ENCODE measurements at places on chromosomes 1 and 21.
A peak's percentile ranks its signal among the peaks of the same experiment; 100 is the strongest.

DNA sequence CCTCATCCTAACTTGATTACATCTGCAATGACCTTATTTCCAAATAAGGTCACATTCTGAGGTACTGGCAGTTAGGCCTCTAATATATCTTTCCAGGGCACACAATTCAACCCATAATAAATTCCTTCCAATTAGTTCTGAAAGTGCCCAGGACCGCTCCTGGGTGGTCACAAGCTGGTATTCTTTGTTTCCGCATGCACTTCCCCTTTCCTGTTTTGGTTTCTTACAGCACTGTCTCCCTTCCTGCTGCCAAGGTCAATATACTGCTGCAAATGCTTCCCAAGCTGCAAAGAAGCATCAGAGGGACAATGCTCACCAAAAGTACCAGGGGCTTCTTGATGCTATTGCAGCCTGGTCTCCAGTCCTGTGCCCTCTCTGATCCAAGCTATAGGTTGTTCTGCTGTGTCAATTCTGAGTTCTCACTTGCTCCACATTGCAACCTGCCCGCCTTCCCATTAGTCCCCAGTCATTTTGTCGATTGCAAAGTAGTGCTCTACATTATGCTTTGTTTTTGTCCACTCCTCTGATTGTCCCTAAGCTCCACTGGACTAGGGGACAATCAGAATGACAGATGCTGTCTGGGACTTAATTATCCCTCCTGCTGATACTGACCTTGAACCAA is 13.9 kb upstream of the XPR1 start:
- no peak for DNase-seq

- no peak for DNase-seq
Measured at GRCh38 chr1:161784968-161785367, 18.8 kb downstream of the ATF6 start.

GRCh38 chr1:7501084-7501491 is 270.0 kb upstream of the VAMP3 start:
- no peak for DNase-seq

- DNase-seq: no peak
Measured at GRCh38 chr1:183593356-183593755, 3.1 kb upstream of the NCF2 start.

GRCh38 chr1:168324745-168325425 is 44.2 kb downstream of the TBX19 start:
- no peak for DNase-seq

DNA sequence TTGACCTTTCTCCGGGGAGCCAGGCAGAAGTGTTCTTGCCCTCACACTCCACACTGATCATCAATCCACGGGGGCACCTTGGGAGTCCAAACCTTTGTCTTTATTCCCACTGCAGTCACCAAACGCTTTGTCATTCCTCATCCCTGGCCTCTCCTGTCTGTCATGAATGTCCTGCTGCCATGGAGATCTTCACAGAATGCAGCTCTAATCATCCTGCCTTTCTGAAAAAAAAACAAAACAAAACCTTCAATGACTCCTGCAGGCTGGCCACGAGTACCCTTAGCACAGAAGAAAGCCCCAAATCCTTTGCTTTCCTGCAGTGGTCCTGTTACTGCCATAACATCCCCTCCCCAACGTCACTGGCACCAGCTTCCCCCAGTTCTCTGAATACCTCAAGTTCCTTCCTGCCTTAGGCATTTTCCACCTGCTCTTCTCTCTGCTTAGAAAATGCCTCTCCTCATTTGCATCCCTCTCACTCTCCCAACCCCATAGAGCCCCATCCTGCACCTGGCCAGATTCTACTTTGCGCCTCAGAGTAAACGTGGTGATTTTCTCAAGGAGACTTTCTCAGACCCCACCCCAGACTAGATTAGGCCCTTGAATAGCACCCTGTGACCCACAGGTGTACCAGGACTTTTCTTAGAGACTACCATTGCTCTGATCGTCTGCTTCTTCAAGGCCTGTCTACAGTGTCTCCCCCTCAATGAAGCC is 131.2 kb downstream of the AK5 start:
- no peak for DNase-seq

DNA sequence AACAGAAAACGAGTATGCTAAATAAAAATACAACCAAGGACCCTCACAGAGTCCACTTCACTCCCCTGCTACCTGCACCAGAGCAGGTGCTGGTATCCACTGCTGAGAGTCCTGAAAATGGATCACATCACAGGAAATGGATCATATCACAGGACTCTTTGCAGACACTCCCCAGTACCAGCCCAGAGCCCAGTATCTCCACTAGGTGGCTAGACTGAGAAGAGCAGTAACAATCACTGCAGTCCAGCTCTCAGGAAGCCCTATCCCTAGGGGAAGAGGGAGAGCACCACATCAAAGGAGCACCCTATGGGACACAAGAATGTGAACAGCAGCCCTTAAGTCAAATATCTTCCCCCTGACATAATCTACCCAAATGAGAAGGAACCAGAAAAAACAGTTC is 28.0 kb downstream of the AGBL4 start:
- no peak for DNase-seq

DNA sequence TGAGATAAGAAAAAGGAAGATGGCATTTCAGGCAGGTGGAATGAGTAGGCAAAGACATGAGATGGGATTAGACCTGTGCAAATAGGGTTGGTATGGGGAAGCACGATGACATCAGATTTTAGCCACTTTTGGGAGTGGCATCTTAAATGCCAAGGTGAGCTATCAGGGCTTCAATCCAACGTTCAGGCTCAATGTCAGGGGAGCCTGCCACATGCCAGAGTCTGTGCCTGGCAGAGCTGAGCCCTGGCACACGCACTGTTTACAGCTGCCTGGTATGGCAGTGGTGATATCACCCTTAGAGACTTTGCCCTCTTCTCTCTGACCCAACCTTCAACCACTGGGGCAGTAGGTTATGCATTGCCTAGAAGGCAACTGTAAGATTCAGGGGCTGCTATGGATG is 1.1 kb upstream of the GUCA2B start:
- DNase-seq: no peak

DNA sequence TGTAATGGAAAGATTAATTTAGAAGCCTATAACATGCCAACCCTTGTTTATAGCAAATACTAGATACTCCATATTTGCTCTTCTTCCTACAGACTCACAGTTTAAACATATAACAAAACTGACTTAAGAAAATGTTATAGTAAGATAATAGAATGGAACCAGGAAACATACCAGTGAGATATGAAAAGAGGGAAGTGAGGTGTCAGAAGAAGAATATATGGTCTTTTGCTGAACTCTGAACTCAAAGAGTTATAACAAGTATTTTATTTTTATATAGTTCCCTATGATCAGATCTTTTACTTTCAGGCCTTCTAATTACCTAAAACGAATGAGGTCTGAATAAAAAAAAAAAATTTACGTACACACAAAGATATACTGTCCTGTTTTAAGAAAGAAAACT is 20.9 kb downstream of the TMED5 start:
- DNase-seq: no peak

DNA sequence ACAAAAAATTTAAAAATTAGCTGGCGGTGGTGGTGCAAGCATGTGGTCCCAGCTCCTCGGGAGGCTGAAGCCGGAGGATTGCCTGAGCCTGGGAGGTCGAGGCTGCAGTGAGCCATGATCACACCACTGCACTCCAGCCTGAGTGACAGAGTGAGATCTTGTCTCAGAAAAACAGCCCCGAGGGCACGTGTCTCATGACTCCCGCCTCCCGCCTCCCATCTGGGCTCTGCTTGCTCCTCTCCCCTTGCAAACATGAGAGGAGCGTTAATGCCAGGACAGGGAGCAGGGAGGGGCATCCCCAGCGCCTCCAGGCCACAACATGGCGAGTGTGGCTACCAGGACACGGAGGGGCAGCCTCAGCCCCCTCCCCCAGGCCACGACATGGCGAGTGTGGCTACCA is 28.3 kb downstream of the FAAP20 start:
- DNase-seq: no peak

- no peak for DNase-seq
Measured at GRCh38 chr1:234134878-234135277, 230.4 kb downstream of the SLC35F3 start.

- DNase-seq: no peak
Measured at GRCh38 chr1:160607672-160608032, 28.4 kb upstream of the CD84 start.

GRCh38 chr1:47575855-47576757 is 138.3 kb downstream of the FOXD2 start:
- DNase-seq: no peak

- DNase-seq: no peak
Measured at GRCh38 chr1:15522551-15522950, 1.5 kb downstream of the CASP9 start.

- DNase-seq: no peak
Measured at GRCh38 chr1:26171084-26172072, at the start of gene ZNF593OS. Gene ZNF593OS (minus strand): TSS chr1:26171832. CDS start chr1:26171661, 171 bp downstream.

GRCh38 chr1:147292012-147292411 is 49.5 kb downstream of the CHD1L start:
- DNase-seq: no peak

DNA sequence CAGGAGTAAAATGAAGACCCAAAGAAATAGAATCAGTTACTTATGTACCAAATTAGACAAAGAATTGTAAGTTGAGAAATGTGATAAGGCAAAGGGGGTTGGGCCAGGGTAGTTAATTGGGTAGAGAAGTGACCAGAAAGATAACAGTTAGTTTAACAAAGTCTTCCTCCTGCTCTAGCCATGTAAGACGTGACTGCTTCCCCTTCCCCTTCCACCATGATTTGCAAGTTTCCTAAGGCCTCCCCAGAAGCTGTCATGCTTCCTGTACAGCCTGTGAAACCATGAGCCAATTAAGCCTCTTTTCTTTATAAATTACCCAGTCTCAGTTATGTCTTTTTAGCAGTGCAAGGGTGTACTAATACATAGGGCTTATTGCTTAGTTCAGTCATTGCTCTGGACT is 142.0 kb upstream of the PDE4B start:
- no peak for DNase-seq

- no peak for DNase-seq
Measured at GRCh38 chr1:230102472-230102871, 35.4 kb downstream of the GALNT2 start.

DNA sequence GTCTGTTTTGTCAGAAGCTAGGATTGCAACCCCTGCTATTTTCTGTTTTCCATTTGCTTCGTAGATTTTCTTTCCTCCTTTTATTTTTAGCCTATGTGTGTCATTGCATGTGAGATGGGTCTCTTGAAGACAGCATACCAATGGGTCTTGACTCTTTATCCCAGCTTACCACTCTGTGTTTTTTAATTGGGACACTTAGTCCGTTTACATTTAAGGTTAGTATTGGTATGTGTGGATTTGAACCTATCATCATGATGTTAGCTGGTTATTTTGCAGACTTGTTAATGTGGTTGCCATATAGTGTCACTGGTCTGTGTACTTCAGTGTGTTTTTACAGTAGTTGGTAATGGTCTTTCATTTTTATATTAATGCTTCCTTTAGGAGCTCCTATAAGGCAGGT is 141.5 kb downstream of the DNAH14 start:
- DNase-seq: no peak

- no peak for DNase-seq
Measured at GRCh38 chr1:18009478-18009961, 98.1 kb upstream of the IGSF21 start.

DNA sequence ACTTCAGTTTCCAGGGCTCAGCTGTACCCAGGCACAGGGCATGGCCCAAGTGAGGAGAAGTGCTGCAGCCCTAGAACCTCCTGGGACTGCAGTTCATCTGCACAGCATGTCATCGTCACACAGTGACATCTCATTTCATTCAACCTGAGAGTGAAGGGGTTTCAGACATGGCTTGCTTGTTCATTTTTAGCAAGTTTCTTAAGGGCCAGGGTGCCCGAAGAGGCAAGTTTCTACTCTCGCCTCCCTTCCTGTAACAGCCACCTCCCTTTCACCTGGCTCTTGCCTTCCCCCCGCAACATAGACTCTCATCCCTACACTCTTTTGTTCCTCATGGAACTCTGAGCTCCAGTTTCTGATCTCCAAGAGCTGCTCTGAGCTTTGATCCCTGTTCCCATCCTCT is 108.1 kb downstream of the C1orf21 start:
- no peak for DNase-seq

- DNase-seq: no peak
Measured at GRCh38 chr1:109759513-109760334, 4.0 kb downstream of the EPS8L3 start.

DNA sequence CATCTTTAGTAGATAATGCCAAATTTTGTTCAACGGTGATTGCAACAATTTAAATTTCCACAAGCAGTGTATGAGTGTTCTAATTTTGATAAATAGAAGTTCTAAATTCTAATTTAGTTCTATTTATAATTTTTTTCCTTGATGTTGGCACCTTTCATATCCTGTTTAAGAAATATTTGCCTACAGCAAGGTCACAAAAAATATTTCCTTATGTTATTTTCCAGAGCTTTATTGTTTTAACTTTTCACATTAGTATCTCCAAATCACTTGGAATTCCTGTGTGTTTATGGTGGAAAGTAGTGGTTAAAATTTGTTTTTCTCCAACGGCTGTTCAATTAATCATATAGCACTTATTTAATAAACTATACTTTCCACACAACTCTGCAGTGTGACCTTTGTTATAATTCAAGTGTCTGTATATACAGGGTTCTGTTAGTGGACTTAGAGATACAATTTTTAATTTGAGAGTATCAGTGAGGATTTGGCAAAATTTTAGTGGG is 94.3 kb upstream of the CD55 start:
- DNase-seq: no peak

GRCh38 chr1:15949453-15950245 is 26.3 kb downstream of the ZBTB17 start:
- DNase-seq: peak; percentile 75

GRCh38 chr1:212928323-212929291 is 21.7 kb upstream of the VASH2 start:
- no peak for DNase-seq

- no peak for DNase-seq
Measured at GRCh38 chr1:20719261-20719660, 1.5 kb upstream of the KIF17 start.

DNA sequence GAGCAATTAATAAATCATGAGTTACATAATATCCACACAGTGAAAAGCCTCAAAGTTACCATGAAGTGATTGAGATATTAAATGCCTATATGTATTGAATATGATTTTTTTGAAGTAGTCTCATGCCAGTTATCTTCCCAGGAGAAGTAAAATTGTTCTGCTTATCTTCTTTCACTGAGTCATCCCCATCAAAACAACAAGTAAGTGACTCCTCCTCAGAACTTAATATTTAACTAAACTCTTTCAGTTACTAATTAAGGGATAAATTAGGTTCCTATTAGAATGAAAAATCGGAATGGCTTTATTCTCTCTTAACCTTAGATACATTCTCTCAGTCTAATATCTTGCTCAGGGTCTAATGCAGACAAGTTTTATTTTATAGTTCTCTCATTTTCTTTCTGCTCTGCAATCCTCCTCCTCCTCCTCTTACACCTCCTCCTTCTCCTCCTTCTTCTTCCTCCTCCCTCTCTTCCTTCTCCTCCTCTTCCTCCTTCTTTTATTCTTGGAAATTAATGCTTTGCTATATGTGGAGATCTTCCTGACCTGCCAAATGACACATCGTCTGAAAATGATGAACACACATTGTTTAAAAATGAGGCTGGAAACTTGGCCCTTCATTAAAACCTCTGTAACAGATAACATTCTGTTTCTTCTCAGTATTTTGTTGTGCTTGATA is 110.9 kb downstream of the RUNX1 start:
- no peak for DNase-seq

GRCh38 chr1:18945401-18945849 is 11.1 kb downstream of the IFFO2 start:
- DNase-seq: no peak
